ENCODE measurements at places on chromosomes 1 and 21.

- DNase-seq = no peak
Observed at GRCh38 chr1:232542633-232543593, 87.0 kb downstream of the SIPA1L2 start.

GRCh38 chr1:6104631-6105030 is 58.9 kb downstream of the KCNAB2 start:
- no peak for DNase-seq

DNA sequence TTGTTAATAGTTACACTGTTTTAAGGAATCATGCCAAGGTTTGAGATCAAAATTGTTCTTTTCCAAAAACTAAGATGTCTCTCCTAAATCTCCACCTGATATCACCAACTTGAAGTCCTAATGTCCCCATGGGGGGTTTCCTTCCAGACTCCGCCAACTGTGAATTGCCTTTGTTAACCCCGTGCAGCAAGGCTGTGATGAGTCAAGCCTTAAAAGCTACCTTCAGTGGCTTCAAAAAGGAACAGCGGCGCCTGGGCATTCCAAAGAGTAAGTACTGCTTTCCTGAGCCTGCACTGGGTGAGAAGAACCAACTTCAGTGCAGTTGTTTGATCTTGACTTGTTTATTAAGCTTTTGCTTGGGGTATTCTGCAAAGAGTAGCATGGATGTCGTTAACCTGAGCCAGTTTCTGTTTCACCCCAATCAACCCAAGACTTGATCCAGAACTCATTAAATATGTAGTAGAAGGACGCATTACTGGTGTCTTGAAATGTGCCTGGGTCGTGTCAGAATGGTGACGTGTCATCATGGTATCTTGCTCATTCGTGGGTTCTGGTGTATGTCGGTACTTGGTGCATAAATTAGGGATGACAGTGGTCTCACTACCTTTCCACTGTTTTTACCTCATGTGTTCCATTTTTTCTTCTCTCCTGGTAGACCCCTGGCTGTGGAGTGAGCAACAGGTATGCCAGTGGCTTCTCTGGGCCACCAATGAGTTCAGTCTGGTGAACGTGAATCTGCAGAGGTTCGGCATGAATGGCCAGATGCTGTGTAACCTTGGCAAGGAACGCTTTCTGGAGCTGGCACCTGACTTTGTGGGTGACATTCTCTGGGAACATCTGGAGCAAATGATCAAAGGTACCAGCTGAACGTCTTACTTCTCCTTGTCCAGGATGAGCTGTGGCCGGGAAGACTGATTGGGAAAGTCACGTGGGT is 8.7 kb downstream of the ETS2 start:
- DNase-seq = no peak

DNA sequence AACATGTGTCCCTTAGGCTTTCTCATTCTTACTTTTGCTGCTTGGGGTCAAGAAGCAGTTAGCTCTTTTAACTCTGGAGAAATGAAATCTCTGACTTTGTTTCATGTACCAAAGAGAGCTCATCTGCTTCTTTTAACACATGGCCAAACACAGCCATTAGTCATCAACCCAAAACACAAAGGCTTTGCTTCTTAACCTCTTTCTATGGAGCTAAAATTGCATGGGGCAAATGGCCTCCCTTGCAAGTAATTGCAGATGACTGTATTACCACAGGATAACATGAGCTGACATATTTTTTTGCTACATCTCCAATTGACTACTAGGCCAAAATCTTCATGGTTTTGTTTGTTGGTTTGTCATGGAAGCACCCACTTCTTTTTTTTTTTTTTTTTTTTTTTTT is 300.9 kb downstream of the BRINP3 start:
- no peak for DNase-seq

DNA sequence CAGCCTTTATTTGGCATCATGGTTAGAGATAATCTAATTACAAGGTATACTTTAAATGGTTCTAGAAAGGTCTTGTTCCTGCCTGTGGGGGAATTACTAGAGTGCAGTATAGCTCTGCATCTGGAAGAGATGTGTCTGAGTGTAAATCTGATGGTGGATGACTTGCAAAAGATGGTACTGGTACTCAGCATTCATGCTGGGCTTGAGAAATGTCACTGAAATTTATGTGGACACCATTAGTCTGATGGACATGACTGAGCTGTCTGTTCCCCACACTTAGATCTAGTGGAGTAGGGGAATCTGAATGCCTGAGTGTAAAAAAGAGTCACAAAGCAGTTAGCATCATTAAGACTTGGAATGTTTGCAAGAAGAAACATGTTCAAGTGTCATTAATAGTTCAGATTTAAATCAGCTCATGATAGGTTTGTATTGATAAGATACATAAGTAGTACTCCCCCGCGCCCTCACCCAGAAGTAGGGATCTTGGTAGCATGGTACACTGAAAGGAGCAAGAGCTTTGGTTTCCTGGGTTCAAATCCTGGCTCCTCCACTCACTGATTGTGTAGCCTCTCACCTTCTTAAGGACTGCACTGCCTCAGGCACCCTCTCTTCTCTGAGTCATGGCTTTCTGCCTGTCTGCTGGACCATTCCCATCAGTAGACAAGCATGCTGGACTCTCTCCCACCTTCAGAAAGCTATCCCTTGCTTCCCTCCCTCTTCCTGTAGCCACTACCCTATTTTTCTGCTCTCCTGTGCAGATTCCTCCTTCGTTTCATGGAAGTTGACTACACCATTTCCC is 292.9 kb downstream of the NFIA start:
- DNase-seq = no peak

GRCh38 chr1:3456449-3456963 is 2.0 kb downstream of the ARHGEF16 start:
- DNase-seq = no peak

DNA sequence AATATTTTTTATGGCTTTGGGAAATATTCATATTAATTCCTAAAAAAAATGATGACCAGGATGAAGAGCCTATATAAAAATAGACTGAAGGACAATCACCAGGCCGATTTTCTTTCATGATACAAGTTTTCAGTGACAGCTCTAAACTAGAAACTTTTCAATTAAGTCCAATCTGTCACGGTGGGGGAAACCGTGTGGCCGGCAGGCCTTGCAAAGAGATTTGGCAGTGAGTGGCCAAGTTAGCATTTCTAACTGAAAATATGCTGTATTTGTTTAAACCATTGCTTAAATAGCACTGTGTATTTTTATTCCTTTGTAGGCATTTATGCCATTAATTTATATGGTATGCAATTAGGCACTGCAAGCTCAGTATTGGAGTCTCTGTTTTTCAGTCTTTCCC is 294.5 kb upstream of the NRIP1 start:
- DNase-seq = no peak

DNA sequence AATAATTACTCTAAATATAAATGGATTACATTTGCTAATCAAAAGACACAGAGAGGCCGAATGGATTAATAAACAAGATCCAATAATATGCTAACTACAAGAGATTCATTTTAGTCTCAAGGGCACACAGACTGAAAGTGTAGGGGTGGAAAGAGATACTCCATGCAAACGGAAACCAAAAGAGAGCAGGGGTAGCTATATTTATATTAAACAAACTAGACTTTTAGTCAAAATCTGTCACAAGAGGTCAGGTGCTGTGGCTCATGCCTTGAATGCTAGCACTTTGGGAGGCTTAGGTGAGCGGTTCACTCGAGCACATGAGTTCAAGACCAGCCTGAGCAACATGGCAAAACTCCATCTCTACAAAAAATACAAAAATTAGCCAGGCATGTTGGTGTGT is 33.6 kb upstream of the DISP1 start:
- no peak for DNase-seq

DNA sequence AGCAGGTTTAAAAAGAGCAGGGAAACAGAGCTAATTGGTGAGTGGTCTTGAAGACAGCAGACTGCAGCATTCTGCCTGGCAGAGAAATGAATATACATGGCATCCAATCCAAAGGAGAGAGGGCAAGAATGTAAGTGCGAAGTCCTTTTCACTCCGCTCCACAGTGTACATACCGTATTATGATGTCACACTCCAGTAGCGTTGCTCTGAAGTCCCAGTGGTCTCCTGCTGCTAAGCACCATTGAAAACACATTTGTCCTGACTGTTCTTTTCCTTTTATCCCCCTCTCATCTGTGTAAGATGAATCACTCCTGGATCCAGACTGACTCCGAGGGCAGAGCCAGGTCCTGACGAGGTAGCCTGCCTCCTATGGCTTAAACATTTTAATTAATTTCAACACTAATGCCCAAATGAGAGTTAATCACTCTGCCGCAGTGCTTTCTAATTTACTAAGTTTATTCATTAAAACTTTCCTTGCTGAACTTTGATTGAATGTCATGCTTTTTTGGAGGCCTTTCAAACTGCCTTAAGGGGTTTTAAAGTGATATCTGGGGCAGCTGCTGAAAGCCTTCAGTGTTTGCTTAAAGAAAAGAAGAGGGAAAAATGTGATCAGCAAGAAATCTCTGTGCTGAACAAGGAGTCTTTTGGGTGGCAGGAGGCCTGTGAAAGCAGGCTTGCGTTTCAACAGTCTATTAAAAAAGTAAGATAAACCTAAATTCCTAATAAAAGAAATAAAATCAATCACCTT is 227.2 kb downstream of the ATG4C start:
- no peak for DNase-seq

DNA sequence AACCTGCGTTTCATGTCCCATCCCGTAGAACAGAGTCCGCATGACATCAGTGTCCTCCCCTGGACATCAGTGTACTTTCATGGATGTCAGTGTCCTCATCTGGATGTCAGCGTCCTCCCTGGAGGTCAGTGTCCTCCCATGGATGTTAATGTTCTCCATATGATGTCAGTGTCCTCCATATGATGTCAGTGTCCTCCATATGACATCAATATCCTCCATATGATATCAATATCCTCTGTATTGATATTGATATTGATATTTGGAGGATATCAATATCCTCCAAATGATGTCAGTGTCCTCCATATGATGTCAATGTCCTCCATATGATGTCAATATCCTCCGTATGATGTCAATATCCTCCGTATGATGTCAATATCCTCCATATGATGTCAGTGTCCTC is 284.9 kb downstream of the AJAP1 start:
- DNase-seq = no peak

DNA sequence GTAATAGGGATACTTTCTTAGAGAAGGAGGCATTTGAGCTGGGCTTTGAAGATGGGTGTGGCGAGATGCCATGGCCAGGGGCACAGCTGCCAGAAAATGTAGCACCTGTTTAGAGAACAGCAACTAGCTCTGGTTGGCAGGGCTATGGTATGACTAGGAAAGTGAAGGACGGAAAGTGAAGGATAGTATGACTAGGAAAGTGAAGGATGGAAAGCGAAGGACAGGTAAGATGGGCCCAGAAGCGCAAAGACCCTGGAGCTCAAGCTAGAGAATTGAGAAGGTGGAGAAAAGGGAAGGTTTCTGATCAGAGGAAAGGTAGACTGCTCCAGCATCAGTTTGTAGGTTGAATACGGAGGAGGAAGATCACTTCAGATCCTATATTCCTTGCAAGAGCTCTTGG is 205.4 kb downstream of the SLC35F3 start:
- no peak for DNase-seq

GRCh38 chr1:85406887-85407533 is 57.9 kb downstream of the DDAH1 start:
- DNase-seq = no peak

GRCh38 chr1:3518756-3519155 is 64.3 kb downstream of the ARHGEF16 start:
- no peak for DNase-seq

- no peak for DNase-seq
Observed at GRCh38 chr1:21266119-21266774, 24.0 kb downstream of the ECE1 start.

GRCh38 chr1:52203935-52204625 is 62.2 kb downstream of the ZFYVE9 start:
- DNase-seq = no peak
